ENCODE measurements at places on chromosomes 3 and 15.

DNA sequence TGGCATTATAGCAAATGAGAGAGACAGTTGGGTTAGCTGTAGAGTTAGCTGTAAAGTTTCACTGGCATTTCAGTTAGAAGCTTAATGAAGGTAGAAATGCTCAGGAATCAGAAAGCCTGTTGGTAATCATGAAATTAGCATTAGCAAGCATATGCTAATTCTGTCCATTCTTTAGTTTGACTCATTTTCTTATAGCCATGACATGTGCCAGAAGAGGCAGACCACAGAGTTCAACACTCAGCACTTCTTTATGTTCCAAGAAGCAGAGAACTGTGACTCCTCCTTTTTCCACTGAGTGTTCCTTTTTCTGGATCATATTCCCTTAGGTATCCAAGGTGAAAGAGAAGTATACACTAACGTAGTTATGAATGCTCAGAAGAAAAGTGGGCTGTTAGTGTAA lies 276.2 kb upstream of the SGO1 start:
- DNase-seq, result no peak

DNA sequence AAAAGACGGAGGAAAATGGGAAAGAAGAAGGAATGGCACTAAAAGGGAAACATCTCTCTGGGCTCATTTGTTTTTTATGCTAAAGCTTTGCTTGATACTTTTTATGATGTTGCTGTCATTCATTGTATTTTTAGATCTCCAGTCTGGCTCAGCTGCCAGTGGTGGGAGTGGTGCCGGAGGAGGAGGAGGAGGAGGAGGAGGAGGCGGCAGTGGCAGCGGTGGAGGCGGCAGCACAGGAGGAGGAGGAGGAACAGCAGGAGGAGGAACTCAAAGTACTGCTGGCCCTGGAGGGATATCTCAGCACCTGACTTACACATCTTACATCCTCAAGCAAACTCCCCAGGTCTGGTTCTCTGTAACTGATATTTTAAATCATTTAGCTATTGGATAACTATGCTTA lies 49.6 kb downstream of the MAP6D1 start:
- DNase-seq, result no peak

DNA sequence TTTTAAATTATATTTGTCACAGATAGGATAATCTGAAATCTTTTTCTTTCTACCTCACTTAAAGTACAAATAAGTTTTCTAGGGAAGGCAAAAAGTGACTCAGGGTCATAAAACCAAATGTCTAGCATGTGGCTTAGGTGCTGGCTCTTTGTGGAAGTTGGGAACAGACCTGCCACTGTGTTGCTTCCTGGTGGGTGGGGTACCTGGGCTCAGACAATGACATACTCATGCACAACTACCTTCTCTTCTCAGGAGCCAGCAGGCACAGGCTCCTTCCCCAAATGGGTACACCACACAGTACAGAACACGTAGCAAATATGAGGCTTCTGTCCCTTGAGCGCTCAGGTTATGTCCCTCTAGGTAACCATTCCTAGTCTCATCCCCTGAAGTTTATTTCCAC lies 40.1 kb upstream of the MUC13 start:
- no peak for DNase-seq

- no peak for DNase-seq
Observed at GRCh38 chr3:112966633-112967032, 8.3 kb downstream of the CD200R1 start.

DNA sequence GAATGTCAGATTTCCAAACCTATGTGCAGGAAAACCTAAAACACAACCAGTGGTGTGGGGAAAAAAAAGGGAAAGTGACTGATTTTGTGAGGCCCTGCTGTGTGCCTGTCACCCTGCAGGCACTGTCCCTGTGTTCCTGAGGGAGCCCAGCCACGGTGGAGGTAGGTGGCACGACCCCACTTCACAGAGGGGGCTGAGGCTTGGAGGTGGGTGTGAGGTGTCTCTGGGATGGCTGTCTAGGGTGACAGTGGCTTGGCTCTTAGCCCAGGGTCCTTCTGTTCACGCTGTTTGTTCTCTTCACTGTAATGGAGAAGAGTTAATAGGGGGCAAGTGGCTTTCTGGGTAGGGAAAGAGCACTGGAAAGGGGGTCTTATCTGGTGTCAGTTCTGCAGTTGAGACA lies 22.6 kb downstream of the RASGRF1 start:
- no peak for DNase-seq

GRCh38 chr3:175338775-175339535 lies 479.8 kb downstream of the NAALADL2 start:
- no peak for DNase-seq

- no peak for DNase-seq
Observed at GRCh38 chr3:8529181-8529637, 27.6 kb downstream of the LMCD1 start.

DNA sequence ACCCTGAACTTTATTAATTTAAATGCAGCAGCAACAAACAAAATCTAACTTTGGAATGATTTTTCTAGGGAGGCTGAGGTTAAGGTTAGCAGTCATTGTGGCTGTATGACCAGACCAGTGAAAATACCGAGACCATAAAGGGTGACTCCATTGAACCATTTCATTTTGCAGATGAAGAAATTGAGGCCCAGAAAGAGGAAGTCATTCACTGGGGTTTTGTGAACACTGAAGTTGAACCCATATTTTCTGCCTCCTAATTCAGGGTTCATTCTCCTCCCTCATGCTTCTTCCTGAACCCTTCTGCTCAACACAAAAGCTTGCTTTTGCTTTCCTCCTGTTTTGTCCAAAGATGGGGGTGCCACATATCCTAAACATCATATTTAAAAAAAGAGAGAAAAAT lies 65.8 kb upstream of the PLCL2 start:
- no peak for DNase-seq

GRCh38 chr3:60216462-60217075 lies 1034.7 kb downstream of the FHIT start:
- no peak for DNase-seq

DNA sequence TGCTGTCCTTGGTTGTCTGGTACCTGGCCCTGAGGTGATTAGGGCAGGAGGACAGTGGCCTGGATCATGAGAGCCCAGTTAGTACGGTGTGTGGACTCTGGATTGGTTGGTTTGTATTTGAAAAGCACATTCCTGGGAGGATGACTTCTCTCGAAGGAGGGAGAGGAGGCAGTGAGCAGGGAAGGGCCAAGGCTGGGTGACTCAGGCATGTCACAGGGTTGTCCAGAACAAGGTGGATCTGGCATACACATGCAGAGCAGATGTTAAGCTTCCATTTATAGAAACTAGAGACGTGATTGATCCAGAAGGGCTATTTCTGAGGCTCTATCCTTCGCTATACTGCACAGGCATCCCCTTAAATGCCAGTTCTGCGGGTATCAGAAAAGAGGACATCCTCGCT lies 34.4 kb downstream of the FAM240A start:
- DNase-seq, result no peak

DNA sequence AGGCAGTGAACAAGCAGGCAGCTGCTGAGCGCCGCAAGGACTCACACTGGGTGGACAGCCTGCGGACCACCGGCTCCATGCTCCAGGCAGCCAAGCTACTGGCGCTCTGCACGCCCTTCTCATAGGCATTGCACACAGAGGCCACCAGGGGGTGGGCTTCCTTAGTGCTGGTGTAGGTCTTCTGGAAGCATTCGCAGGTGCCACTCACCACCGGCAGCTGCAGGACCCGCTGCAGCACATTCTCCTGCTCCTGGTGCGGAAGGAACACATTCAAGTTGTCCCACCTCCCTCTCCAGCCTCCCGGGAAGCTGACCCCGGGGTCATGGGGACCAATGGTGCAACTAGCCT lies 6.0 kb downstream of the PLIN1 start:
- no peak for DNase-seq

GRCh38 chr3:71510510-71510909 lies 73.0 kb downstream of the FOXP1 start:
- no peak for DNase-seq

DNA sequence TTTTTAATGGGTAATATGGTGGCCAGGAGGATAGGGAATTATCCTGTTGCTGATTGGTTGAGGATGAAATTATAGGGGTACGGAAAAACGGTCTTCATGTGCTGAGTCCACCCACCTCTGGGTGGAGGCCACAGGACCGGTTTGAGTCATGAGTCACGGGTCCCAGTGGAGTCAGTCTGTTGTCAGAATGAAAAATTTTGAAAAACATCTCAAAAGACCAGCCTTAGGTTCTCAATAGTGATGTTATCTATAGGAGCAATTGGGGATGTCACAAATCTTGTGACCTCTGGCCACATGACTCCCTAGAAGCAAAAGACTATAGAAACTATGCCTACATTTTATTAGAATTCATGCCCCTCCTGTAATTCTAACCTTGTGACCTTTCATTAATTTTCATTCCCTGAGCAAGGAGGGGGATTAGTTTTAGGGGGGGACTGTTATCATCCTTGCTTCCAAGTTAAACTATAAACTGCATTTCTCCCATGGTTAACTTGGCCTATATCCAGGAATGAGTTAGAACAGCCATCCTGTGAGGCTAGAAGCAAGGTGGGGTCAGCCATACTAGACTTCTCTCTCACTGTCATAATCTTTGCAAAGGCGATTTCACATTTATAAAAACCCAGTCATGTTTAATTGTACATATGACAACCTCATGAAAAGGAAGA lies 101.2 kb downstream of the TCF12 start:
- DNase-seq, result no peak

GRCh38 chr3:160210799-160211221 lies 14.4 kb upstream of the C3orf80 start:
- no peak for DNase-seq

DNA sequence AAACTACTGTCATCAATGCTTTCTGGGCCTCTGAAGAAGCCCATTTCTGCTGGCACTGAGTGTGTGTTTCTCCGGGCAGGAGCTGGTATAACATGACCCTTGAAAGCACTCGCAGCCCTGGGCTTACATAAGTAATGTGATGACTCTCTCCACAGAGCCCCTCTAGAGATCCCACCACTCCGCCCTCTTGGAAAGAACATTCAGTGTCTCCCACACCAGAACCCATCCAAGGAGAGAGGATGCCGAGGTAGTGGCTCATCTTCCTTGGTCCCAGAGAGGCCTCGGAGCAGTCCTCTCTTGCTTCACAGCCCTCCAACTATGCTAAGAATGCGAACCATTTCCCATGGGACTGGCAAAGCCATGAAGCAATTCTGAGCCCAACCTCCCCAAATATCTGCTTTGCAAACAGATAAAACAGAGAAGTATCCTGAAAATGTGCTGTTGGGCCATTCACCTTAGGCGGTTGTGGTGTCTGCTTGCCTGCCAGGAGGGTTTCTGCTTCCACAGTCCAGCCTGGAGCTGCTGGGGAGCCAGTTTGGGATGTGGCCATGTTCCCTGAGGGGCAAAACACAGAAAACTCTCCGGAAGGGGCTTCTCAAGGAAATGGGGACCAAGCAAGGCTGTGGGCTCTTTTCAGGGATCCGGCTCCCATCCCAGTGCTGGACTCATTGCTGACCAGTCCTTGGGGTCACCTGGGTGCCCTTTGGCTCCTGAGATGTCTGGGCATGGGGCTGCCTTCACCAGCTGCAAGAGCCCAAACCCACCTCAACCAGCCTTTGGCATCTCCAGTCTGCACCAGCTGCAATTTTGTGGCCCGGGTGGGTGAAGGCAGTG lies 47.3 kb downstream of the AMOTL2 start:
- no peak for DNase-seq

- DNase-seq, result no peak
Observed at GRCh38 chr15:88719654-88720053, 80.8 kb downstream of the ISG20 start.

GRCh38 chr3:11195721-11196332 lies 41.5 kb downstream of the HRH1 start:
- no peak for DNase-seq

DNA sequence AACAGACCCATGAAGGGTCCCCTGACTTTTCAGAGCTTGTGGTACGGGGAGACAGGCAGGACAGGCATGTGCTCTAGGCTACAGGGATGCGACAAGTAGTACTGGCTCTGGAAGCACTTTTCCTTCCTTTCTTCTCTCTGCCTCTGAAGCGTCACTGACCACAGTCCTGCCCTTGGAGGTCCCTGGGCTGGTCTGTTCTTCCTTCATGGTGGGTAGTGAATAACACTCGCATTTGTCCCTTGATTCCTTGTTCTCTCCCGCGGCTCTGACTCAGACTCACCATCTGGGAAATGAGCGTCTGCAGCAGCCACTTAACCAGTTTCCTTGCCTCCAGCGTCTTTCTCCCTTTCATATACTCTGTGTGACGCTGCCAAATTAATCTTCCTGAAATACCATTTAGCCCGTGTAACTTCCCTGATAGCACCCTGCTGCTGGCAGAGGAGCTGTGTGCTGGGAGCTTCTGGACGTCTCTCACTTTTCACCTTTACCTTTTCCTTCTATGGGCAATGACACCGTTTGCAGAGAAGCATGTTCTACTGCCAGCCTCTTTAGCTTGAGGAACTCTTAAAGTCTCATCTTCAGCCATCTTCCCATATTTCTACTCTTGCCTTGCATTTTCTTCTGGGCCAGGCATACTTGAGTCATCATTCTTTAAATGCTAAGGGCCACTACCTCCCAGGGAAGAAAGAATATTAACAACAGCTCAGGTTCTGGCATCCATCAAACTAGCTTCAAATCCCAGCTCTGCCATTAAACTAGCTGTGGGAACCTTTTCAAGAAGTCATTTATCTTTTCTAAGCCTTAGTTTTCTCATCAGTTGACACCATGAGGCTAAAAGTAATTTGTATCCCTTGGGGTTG lies 33.6 kb downstream of the TMEM45A start:
- DNase-seq, result no peak

- peak; percentile 30 for DNase-seq
Observed at GRCh38 chr3:124928333-124929202, 6.0 kb downstream of the MUC13 start.

GRCh38 chr15:93179700-93180102 lies 90.7 kb upstream of the RGMA start:
- DNase-seq, result no peak

DNA sequence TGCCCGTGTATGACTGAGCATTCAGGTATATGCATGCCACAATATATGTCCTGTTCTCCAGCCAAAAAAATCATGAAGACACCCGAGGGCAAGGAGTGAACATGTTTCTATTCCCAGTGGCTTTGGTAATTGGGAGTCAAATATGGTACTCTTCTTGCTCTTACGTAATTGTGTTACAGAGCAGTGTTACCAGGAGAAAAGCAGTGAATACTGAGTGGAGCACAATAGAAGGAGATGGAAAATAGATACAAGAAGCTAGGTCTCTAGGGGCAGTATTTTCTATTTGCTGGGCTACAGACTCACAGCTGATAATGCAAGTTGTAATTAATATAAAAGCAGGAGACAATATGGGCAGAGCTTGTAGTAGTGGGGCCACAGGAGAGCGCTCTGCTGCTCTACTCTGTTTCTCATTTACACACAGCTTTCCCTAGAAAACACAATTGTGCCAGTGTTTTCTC lies 13.2 kb downstream of the MEIS2 start:
- DNase-seq, result no peak

GRCh38 chr3:43180694-43181093 lies 74.8 kb upstream of the POMGNT2 start:
- DNase-seq, result no peak

- DNase-seq, result no peak
Observed at GRCh38 chr3:185511711-185512110, 12.9 kb upstream of the TMEM41A start.
